Stomach (tissue), 19 donors: ENCODE measurements at places on chromosomes 2 and 18. TPM values are rescaled to one million over a fixed set of nuclear protein-coding genes. Genes with fewer than 3 reads are reported as not detected.
A peak's percentile ranks its signal among the peaks of the same experiment; 100 is the strongest.

GRCh38 chr18:61710082-61710620, 182.7 kb downstream of the RNF152 start:
- no peaks in the 10 kb centered on the region for H3K36me3 ChIP-seq
- no peak overlapping the region for H3K4me3 ChIP-seq
- H3K4me1 ChIP-seq, result no peaks in the 10 kb centered on the region
- H3K27me3 ChIP-seq, result no peaks in the 10 kb centered on the region
- DNase-seq, result no peak

PTMA gene
- polyA plus RNA-seq, result 1,527 TPM

GRCh38 chr2:224219781-224220180, 180.7 kb upstream of the SERPINE2 start:
- H3K36me3 ChIP-seq, result no peaks in the 10 kb centered on the region
- no peaks in the 10 kb centered on the region for H3K27me3 ChIP-seq
- no peak for DNase-seq
- H3K4me3 ChIP-seq, result no peak overlapping the region
- H3K27ac ChIP-seq, result no peak overlapping the region

- no peak overlapping the region for H3K27ac ChIP-seq
- H3K36me3 ChIP-seq, result no peaks in the 10 kb centered on the region
- H3K4me1 ChIP-seq, result peaks cover 19% of the 10 kb centered on the region
- no peak overlapping the region for H3K4me3 ChIP-seq
- no peaks in the 10 kb centered on the region for H3K27me3 ChIP-seq
- DNase-seq, result no peak
Measured at GRCh38 chr2:16092861-16093638, 152.7 kb downstream of the MYCN start.

- DNase-seq, result no peak
- no peak overlapping the region for H3K27ac ChIP-seq
- no peaks in the 10 kb centered on the region for H3K27me3 ChIP-seq
- H3K4me1 ChIP-seq, result peaks cover 15% of the 10 kb centered on the region
- no peak overlapping the region for H3K4me3 ChIP-seq
Measured at GRCh38 chr2:120542911-120543527, 192.6 kb upstream of the GLI2 start.

DNA sequence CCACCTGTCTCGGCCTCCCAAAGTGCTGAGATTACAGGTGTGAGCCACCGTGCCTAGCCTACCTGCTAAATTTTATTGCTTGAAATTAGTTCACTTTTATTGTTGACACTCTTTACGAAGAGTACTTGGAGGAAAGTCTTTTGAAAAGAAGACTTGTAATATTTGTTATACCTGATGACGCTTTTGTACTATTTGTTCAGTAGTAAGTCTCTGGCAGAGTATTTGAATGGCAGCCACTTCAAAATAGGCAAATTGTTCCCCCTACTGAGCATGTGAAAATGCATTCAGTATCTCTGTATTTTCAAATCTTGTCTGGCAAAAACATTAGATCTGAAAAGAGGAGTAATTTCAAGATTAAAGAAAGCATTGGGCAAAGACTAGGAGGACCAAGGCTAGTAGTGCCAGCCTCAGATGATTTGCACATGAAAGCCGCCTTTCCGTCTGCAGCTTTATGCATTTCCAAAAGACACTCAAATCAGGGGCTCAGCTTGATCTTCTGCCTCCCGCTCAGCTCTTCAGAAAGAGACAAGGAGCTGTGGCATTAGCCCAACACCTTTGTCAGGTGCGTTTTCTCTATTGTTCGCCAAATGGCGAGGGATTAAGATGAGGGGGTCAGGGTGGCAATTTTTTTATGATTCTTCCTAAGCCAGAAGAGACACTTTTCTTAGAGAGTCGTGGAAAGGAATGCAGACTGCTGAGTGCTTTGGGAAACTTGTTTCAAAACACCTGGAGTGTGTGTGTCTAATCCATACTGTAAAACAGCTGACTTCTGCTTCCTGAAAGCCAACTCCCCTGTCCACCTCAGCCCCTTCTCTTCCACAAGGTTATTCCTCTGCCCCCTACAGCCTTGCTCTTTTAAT, 18.8 kb upstream of the FOXI3 start:
- H3K4me1 ChIP-seq, result no peaks in the 10 kb centered on the region
- no peaks in the 10 kb centered on the region for H3K27me3 ChIP-seq
- no peaks in the 10 kb centered on the region for H3K36me3 ChIP-seq
- H3K4me3 ChIP-seq, result no peak overlapping the region

DNA sequence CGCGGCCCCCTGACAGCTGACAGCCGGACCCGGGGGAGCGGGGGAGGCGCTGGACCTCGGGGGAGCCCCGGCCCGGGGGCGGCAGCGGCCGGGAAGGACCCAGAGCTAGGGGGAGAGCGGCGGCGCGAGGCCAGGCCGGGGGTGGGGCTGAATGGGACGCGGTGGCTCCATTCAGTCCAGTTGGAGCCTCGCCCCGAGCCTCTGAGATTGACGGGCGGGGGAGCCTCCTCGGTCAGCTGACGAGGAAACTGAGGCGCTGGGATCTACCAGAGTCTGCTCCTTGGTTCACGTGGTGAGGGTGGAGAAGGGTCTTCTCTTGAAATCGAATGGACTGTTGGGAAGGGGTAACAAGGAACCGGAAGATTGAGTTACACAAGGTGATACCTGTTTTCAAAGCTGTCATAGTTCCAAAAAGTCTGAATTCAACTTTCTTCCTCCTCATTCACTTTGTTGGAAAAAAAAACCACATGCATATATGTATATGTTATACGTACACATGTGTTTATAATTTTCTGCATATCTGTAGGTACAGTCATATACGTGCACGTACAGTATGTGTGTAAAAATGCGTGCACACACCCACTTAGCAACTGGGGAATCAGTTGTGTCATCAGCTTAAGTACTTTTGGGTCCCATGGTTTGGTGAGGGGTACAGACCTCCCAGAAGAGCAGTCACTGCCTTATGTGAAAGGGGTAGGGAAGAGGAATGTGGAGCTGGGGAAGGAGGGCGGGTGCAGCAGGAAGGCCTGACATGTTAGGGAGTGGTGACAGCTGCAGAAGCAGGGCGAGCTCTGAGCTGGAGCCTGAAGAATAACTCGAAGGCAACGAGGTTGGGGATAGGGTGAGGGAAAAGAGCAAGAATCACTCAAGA, 628 bp downstream of the PPP1R7 start:
- peak overlapping the region; percentile 72 for H3K4me3 ChIP-seq
- no peaks in the 10 kb centered on the region for H3K36me3 ChIP-seq
- peak overlapping the region; percentile 81 for H3K27ac ChIP-seq

GRCh38 chr2:231017231-231017598, 20.1 kb upstream of the C2orf72 start:
- no peak overlapping the region for H3K4me3 ChIP-seq
- DNase-seq, result no peak
- H3K27me3 ChIP-seq, result no peaks in the 10 kb centered on the region
- H3K4me1 ChIP-seq, result no peaks in the 10 kb centered on the region
- no peaks in the 10 kb centered on the region for H3K36me3 ChIP-seq

GRCh38 chr2:190350371-190350770, 7.0 kb downstream of the INPP1 start:
- peaks cover 50% of the 10 kb centered on the region for H3K4me1 ChIP-seq
- no peak overlapping the region for H3K27ac ChIP-seq
- no peaks in the 10 kb centered on the region for H3K36me3 ChIP-seq
- no peaks in the 10 kb centered on the region for H3K27me3 ChIP-seq

DNA sequence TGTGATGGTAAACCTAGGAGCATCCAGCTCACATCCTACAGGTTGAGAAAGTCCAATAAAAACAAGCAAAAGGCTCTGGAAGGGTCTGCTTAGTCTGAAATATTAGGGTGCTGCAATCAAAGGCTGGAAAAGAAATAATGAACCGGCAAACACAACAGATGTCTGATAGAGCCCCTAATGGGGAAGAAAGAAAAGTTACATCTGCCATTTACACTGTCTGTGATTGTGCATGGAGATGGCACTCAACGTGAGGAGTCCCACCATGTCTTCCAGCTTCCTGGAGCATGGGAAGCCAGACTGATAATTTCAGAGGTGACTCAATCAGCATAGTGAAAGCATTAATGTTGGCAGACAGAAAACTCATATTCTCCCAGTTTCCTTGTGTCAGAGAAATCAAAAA, 307.8 kb downstream of the EPHA4 start:
- no peaks in the 10 kb centered on the region for H3K36me3 ChIP-seq
- H3K4me3 ChIP-seq, result no peak overlapping the region
- no peak overlapping the region for H3K27ac ChIP-seq
- no peaks in the 10 kb centered on the region for H3K4me1 ChIP-seq
- DNase-seq, result no peak
- H3K27me3 ChIP-seq, result no peaks in the 10 kb centered on the region

ZNF892 gene
- polyA plus RNA-seq, result not detected

DNA sequence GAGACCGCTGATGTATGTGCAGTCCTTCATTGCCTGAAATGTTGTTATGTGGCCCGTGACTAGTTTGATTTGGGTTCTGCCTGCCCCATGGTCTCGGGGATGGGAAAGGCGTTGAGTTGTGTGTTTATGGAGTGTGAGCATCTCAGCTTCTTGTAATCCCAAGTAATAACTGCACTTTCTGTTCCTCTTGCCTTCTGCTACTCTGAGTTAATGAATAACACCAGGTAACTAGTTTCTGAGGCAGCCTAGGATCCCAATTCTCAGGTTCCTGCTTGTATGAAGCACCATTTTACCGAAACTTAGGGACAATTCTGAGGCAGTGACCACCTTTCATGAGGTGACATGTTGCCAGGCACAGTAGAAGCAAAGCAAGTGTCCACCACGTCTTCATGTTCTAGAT, 170.0 kb downstream of the ALK start:
- H3K4me1 ChIP-seq, result peaks cover 5% of the 10 kb centered on the region
- no peak overlapping the region for H3K27ac ChIP-seq
- DNase-seq, result no peak
- H3K4me3 ChIP-seq, result no peak overlapping the region

- peak overlapping the region; percentile 1 for H3K4me3 ChIP-seq
- peaks cover 18% of the 10 kb centered on the region for H3K4me1 ChIP-seq
Measured at GRCh38 chr2:85678794-85679672, 11.0 kb upstream of the SFTPB start.

DNA sequence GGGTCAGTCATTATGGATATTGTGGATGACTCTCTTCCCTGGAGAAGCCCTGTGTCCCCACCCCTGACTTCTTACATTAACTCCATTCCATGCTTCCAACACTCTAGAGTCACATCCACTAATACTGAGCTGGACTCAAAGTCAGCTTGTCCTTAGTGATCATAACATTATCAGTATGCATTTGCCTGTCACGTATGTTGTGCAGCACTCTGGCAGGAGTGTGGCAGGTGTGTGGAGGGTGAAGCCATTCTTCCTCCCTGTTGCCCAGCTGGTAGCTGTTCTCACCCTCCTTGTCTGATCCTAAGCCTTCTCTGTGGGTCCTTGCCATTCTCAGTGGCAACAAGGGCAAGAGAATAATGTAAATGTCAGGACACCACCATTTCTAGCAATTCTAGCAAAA, 334.1 kb upstream of the RAB6C start:
- H3K4me3 ChIP-seq, result no peak overlapping the region
- no peaks in the 10 kb centered on the region for H3K4me1 ChIP-seq
- H3K27me3 ChIP-seq, result no peaks in the 10 kb centered on the region
- no peak overlapping the region for H3K27ac ChIP-seq

ZFAND2B gene
- polyA plus RNA-seq, result 46.6 TPM

MYO1B gene
- 7.5 TPM for polyA plus RNA-seq

DNA sequence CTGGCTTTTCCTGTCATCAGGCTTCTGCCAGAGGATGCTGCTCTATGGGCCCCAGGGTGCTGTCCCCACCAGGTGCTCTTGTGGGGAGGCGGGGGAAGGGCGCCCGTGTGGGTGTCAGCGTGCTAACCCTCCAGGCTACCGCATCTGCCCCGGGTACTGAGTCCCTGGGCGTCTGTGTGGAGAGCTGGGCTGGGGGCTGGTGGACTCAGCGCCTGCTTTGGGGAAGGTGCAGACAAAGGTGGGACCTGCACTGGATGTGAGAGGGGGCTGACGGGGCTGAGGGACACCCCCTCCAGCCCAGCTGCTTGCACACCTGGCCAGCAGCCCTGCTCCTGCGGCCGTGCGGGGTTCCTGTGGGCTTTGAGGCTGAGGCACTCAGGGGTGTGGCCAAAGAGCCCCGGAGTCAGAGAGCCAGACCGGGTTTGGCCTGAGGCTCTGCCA, 120.7 kb upstream of the PXDN start:
- H3K36me3 ChIP-seq, result no peaks in the 10 kb centered on the region
- DNase-seq, result no peak
- peaks cover 6% of the 10 kb centered on the region for H3K27me3 ChIP-seq
- no peak overlapping the region for H3K27ac ChIP-seq
- H3K4me3 ChIP-seq, result no peak overlapping the region

DNA sequence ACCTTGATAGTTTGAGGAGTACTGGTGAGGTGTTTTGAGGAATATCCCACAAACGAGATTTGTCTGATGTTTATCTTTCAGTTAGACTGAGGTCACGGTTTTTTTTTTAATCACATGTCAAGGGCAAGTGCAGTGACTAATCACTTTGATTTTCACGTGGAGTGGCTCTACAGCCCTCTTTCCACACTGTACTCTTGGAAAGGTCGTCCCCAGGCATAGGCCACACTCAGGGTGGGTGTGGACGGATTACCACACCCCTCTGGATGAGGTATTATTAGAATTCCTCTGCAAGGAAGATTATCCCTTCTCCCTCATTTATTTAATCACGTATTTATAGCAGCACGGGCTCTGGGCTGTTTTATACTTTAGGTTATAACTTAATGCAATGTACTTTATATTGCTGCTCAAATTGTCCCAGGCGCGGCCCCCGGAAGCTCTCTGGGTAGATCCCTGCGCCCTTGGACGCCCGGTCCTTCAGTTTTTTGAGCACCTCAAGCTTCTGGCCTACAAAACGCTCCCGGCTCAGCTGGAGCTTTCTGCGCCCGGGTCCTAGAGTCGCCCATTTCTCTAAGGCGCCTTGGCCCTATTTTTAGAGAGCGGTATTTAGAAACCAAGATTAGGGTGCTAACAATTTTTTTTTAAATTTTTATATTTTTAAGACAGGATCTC, 515 bp upstream of the PLEKHB2 start:
- peaks cover 26% of the 10 kb centered on the region for H3K4me1 ChIP-seq
- DNase-seq, result peak; percentile 49
- no peaks in the 10 kb centered on the region for H3K27me3 ChIP-seq
- H3K36me3 ChIP-seq, result no peaks in the 10 kb centered on the region
- peak overlapping the region; percentile 90 for H3K4me3 ChIP-seq

GCG gene
- 0.83 TPM for polyA plus RNA-seq

DNA sequence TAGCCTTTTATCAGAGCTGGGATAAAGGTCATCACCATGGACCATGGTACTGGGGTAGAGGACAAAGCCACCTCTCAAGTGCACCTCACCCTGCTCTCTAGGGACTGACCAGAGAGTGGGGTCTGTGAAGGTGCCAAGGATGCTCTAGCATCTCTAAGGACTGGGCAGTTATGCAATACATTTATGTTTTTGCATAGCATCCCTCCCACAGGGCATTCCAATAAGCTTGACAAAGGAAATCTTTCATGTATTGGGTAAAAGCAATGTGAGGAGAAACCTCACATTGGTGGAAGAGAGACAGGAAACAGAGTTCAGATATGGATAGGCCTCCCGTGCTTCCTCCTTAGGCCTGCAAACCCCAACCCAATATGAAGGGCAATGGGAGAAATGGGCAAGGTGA, 31.6 kb downstream of the STK39 start:
- no peak overlapping the region for H3K27ac ChIP-seq
- no peaks in the 10 kb centered on the region for H3K27me3 ChIP-seq
- H3K4me3 ChIP-seq, result no peak overlapping the region
- H3K36me3 ChIP-seq, result no peaks in the 10 kb centered on the region
- no peak for DNase-seq
- peaks cover 44% of the 10 kb centered on the region for H3K4me1 ChIP-seq

STPG4 gene
- not detected for polyA plus RNA-seq
